Fibroblast of skin of back (primary cell): ENCODE measurements at places on chromosomes 16 and 17.

DNA sequence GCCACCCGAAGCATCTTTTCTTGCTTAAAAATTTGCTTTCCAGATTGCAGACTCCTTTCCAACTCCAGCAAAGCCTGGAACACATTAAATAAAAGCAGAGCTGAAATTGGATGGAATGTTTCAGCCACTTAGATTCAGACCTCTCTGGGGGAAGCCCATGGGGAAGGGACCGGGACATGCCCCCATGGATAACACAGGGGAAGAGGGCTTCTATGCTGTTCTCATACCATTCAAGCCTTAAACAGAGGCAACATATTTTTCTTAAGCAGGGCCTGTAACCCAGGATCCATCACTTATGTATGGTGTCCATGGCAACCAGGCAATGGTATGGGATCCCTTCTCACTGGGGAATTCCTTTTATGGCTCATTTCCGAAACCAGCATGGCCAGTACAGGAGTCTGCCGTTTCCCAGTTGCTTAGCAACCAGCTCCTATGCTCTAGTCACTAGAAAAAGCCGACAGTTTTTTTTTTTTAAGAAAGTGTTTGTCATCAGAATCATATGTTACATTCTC lies 62.0 kb upstream of the MARCHF10 start:
- DNase-seq = peak; percentile 95

GRCh38 chr16:20372701-20373100 lies 20.2 kb upstream of the UMOD start:
- no peak for DNase-seq

GRCh38 chr16:69838489-69838888 lies 76.4 kb downstream of the WWP2 start:
- DNase-seq = no peak

DNA sequence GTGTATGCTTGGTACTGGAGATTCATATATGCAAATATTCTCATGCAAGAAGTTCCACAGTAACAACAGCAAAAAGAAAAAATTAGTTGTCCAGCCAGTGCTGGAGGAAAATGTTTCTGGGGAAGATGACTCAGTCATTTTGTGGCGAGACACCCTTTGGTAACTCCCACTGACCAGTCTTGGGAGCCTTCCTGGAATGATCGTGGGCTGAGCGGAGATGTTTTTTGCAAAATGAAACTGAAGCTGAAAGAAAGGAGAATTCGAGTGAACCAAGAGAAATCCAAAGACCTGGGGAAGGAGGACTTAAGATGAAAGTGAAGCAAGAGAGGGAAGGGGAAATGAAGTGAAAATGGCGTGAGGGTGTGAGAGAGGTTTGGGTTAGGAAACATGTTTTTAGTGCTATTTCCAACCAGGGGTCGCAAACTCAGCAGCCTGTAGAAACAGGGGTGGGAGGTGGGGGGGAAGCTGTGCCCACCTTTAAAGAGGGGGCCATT lies 5.2 kb downstream of the ITPRIPL2 start:
- peak; percentile 91 for DNase-seq

- DNase-seq = peak; percentile 73
These were observed 7.9 kb downstream of the PNPO start for GRCh38 chr17:47949197-47949759.

- DNase-seq = peak; percentile 20
These were observed 293.8 kb upstream of the AXIN2 start for GRCh38 chr17:65855245-65855644.

DNA sequence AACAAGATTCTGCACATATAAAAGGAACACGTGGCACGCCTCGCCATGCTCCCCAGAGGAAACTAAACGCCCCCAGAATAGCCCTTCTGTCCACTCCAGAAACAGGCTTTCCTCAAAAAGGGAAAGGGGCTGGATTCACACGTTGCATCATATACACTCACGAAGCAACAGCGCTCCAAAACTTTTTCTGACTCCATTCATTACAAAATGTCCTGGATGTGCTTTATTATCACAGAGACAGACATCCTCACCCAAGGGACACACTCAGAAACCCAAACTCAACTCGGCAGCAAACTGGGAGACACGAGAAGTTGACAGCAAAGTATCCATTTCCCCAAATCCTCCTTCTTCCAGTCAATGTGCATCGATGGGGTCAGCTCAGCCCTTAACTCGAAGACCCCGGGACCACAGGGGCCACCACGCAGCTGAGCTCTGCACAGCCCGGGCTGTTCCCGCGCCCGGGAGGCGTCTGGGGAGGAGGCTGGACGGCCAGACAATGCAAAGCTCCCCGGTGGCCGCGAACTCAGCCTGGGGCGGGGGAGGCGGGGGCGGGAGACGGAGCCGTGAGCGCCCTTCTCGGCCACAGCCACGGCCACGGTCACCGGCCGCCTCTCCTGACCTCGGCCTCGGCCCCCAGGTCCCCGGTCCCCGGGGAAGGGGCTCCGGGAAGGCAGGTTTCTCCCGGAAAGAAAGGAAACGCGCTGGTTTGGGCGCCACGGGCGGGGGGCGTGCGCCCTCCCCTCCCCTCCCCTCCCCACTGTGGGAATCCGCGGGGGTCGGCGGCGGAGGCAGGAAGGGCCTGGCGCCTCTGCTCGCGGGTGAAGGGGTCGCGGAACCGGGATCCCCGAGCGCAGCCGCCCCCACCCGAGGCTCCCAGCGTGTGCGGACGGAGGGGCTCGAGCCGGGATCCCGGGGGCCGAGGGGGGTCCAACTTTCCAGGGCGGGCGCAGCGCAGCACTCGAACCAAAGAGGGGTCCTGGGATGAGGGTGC lies 1.2 kb downstream of the NXN start:
- DNase-seq = peak; percentile 71

DNA sequence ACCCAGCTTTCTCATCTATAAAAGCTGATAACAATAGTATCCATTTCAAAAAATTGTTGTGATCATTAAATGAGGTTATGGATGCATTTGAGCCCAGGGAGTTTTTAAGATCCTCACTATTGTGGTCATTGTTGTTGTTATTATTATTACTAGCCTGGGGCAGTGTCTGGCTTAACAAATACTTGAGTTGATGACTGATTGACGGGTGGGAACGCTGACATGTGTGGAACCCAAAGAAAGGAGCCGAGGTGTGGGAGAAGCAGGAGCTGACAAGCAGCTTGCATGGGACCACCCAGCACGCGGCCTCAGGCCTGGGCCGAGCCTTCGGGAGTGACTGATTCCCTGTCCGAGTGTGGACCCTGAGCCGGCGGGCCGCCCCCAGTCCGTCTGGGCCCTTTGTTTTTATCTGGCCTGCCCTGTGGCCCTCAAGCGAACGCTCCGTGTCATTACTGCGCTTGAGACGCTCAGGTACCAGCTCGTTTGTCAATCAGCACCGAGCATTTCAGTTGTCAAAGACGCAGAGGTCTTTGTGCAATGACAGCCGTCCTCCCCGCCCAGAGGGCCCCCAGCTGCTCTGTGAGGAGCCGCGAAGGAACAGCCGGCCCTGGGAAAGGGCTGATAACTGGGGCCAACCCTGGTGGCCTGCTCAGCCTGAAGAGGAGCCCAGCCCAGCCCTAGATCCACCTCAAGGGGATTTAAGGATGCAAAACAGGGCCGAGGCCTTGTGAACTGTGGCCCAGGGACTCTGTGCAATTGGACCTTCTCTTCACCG lies 132.9 kb upstream of the FOXF1 start:
- no peak for DNase-seq

DNA sequence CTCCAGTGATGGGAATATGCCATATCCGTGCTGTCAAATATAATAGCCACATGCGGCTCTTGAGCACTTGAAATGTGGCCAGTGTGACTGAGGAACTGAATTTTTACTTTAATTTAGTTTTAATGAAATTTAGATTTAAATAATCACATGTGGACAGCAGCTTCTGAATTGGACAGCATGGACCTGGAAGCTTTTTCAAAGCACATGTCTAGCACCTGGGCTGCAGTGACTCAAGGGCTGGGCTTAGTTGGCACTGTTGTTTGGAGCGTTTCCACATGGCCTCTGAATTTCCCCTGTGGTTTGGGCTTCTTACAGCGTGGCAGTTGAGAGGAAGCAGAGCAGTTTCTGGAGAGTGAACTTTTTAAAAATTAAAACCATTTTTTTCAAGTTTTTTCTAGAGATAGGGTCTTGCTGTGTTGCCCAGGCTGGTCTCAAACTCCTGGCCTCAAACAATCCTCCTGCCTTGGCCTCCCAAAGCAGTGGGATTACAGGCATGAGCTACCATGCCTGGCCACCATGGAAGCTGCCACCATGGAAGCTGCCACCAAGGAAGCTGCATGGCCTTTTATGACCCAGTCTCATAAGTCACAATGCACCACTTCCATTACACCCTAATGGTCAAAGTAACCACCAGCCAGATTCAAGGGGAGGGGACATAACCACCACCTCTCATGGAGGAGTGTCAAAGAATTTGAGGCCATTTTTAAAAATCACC lies 6.7 kb upstream of the TOB1 start:
- DNase-seq = peak; percentile 7

DNA sequence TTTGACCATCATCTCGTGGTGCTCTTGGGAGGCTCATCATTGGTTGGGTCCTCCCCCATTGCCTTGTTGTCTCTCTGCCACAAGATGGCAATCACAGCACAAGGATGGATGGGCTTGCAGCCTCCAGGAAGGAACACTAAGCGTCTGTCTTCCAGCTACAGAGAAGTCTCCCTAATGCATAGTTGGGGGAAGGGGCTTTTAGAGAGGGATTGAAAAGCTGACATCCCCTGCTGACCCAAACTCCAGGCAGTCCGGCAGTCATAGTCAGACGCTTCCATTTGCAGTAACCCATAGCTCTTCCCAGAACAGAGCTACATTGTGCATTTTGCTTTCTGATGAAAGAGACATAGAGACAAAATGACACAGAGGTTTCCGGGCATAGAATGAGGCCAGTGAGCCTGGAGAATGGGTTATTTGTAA lies 111.4 kb downstream of the UTP18 start:
- DNase-seq = peak; percentile 55
